ENCODE measurements at places on chromosomes 2 and 18.

- peak; percentile 76 for DNase-seq
These were observed 51.1 kb downstream of the RTN4 start for GRCh38 chr2:54999182-54999581.

- no peak for DNase-seq
These were observed 1.5 kb upstream of the AAK1 start for GRCh38 chr2:69645031-69645431.

- no peak for DNase-seq
These were observed 158.8 kb downstream of the PTPRM start for GRCh38 chr18:7725897-7726296.

DNA sequence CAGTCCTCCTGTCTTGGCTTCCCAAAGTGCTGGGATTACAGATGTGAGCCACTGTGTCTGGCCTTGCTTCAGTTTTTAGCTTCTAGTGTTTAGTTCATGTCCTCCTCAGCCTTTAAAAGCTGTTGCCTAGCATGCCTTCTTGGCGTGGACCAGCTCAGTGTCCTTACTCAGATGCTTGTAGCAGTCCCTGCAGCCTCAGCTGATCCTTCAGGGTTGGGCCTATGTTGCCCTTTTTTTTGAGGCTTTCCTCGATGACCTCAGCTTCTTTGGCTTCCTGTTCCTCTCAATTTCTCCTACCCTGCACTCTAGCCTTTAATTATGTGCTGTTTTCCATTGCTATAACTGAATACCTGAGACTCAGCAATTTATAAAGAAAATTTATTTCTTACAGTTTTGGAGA, 57.7 kb downstream of the TANC1 start:
- DNase-seq, result no peak
